Left colon (tissue), 2 donors: ENCODE measurements at places on chromosomes 2 and 18. TPM values are rescaled to one million over a fixed set of nuclear protein-coding genes. Genes with fewer than 3 reads are reported as not detected.

Gene PSMA8
- total RNA-seq: not detected

Gene KCNS3
- total RNA-seq: 19.0 TPM

Gene PLCD4
- total RNA-seq: 3.8 TPM

Gene FBXO15
- 0.42 TPM for total RNA-seq

Gene ANTXR1
- total RNA-seq: 17.3 TPM

Gene UGT1A8
- 19.3 TPM for total RNA-seq

Gene POTEI
- 0.08 TPM for total RNA-seq

Gene DUSP2
- 1.9 TPM for total RNA-seq

DNA sequence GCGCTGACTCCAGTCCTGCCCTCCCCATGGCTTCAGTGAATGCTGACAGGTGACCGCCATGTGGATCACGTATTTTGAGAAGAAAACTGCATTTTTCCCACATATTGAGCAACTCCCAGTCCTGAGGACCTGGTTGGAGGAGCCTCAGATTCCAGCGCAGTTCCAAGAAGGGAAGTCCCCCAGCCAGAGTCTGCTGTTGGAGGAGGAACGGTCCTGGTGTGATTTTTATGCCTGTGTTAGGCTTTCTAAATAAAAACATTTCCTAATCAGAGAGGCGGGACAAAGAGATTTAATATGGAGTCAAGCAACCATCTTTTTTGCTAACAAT, 32.3 kb upstream of the COL6A3 start:
- no peak for DNase-seq

GRCh38 chr2:241885291-241885945, 15.9 kb downstream of the RTP5 start:
- DNase-seq: no peak

DNA sequence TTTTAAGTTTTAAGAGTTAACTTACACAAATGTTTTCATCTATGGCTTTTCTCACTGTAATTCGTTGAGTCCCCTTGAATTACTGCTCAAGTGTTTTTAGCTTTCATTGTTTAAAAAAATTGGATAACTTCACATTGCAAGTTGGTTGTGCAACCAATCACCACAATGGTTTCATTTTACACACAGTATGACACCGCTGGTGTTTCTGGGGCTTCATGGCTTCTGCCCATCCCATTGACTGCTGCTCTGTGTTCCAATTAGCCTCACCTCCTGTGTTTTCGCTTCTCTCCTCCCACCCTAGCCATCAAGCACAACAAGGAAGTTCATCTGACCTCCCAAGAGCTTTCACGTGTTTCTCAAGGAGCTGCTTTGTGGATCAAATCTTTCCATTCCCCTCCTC, 199.1 kb upstream of the CHAC2 start:
- DNase-seq: no peak

GRCh38 chr18:24176727-24177416, 38.0 kb downstream of the CABYR start:
- peak; percentile 39 for DNase-seq

DNA sequence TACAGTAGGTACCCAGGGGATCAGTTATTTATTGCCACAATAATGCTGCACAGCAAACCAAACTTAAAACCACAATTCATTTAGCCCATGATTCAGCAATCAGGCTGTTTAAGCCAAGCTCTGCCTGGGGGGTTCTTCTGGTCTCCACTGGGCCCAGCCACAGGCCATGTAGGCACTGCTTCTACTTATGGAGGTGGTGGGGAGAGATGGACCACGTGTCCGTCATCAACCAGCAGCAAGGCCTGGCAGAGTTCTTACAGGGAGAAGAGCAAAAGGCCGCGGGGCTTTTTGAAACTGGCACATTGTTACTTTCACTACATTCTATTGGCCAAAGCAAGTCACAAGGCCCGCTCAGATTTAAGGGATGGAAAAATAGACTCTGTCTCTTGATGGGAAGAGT, 76.3 kb upstream of the DAPL1 start:
- no peak for DNase-seq

GRCh38 chr2:222499226-222499625, 74.9 kb downstream of the SGPP2 start:
- no peak for DNase-seq

- no peak for DNase-seq
These were observed 368.2 kb downstream of the EPHA4 start for GRCh38 chr2:221203856-221204255.

- no peak for DNase-seq
These were observed 16.0 kb upstream of the RPL37A start for GRCh38 chr2:216482640-216483039.

DNA sequence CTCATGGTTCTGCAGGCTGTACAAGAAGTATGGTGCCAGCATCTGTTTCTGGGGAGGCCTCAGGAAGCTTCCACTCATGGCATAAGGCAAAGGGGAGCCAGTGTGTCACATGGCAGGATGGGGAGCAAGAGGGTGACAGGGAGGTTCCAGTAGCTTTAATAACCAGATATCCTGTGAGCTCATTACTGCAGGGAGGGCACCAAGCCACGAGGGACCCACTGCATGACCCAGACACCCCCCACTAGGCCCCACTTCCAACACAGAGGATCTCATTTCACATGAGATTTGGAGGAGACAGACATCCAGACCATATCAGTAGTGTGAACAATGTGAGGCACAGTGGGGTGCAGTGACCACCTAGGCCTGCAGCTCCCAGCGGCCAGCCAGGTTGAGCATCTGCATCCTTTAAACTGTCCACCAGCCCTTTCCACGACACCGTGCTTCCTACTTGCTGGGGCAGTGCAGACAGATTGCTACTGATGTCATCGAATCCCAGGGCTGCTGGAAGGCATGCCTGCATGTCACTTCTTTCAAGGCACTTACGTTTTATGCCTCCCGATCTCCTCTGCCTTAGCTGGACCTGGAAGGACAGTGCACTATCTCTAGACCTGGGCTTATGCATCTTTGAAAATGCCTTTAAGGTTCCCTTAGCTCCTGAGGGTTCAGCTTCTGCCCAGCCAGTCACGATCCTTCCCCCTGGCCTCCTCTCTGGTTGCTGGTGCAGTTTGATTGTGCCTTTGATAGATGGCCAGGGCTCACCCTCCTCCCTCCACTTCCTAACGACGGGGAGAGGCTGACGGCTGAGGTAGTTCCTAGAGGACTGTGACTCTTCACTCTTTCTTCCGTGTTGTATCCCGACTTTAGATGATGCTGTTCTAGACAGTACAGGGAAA, 174.3 kb downstream of the FAM210A start:
- DNase-seq: no peak

DNA sequence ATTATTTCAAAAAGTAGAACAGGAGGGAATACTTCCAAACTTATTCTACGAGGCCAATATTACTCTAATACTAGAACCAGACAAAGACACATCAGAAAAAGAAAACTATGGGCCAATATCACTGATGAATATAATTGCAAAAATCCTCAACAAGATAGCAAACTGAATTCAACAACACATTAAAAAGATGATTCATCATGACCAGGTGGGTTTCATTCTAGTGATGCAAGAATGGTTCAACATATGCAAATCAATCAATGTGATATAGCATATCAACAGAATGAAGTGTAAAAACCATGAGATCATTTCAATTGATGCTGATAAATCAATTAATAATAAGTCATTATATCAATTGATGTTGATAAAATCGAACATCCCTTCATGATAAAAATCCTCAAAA, 22.4 kb upstream of the EML6 start:
- DNase-seq: no peak

GRCh38 chr2:111185361-111186022, 64.8 kb downstream of the BCL2L11 start:
- peak; percentile 91 for DNase-seq

DNA sequence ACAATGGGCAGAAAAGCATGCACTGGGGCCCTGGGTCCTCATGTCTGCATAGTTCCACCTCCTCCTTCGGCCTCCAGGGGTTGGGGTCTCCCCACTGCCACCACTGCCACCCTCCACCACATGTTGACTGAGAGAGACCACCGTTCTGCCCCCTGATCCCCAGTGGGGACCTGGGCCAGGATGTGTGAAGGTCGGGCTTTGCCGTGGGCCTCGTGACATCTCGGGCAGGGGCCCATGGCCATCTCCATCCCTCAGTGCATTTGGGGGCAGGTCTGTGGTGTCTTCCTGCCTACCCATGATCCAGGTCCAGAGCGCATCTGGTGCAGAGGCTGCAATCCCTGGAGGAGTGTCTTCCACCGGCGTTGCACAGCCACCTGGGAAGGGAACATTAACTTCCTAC, 166.8 kb upstream of the POU3F3 start:
- no peak for DNase-seq

DNA sequence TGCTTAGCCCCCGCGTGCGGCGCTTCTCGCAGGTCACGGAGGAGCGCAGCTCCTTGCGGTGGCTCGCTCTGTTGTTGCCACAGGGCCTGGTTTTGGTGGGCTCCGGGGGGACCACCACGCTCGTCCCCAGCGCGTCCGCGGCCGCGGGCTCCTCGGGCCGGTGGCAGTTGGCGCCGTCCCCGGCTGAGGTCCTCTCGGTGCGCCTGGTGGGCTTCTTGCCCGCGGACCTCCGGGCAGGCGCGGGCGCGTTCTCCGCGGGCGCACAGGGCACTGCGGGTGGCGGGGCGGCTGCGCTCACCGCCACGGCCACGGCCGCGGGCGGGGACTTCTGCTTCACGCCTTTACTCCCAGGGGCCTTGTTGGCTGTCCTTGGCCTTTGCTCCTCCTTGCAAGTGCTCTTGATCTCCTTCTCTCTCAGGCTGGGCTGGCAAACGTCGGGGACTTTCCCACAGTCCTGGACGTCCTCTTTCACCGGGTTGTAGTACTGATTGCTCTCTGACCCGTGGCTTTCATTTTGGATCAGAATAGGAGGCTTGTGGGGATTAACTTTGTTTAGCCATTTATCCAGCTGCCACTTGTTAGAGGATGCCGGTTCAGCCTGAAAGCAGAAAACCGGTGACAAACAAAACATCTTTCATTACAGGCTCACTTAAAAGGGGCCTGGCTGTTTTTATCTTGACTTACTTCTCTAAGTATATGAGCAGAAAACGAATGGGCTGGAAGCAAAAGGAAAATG, 104.0 kb upstream of the REV1 start:
- no peak for DNase-seq

GRCh38 chr2:98009887-98010760, 14.4 kb upstream of the TMEM131 start:
- DNase-seq: no peak

DNA sequence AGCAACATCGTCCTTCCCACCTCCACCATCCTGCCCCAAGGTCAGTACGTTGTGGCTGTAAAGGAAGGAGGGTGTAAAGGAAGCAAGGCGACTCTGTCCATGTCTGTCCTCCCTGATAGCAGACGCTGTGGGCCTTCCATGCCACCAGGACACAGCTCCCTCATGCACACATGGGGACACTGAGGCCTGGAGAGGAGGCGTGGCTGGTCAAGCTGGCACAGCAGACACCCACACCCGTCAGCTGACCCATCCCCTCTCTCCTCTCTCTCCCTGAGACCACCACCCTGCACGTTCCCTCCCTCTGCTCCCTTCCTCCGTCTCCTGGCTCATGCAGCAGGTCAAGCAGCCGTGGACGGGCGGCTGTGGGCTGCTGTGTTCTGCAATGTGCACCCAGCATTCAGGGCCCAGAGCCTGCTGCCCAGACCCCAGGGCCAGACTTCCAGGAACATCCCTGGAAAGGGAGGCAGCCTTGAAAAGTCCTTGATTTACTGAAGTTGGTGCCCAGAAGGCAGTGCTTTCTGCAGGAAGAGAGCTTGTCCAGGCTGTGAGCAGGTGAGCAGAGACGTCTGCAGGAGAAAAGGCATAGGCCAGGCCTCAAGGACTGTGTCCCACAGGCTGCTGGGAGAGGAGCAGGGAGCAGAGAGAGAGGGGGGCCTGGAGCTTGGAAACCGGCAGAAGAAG, 133.6 kb downstream of the DDX1 start:
- DNase-seq: no peak

GRCh38 chr18:46536215-46536874, 120.7 kb downstream of the LOXHD1 start:
- DNase-seq: no peak

DNA sequence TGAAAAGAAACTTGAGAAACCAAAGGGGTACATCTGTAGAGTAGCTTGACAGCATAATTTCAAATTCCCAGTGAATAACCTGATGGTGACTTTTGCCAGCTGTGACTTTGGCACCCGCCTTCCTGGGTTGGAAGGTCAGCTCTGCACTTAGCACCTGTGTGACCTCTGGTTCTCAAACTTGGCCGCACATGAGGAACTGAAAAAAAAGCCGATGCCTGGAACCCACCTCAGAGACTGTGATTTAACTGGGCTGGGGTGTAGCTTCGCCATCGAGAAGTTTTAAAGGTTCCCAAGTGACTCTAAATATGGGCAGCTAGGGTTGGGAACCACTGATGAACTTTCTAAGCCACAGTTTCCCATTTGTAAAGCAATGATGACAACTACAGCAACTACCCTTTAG, 6.5 kb downstream of the EFEMP1 start:
- DNase-seq: no peak

GRCh38 chr2:150166313-150167051, 321.0 kb downstream of the RND3 start:
- DNase-seq: no peak

DNA sequence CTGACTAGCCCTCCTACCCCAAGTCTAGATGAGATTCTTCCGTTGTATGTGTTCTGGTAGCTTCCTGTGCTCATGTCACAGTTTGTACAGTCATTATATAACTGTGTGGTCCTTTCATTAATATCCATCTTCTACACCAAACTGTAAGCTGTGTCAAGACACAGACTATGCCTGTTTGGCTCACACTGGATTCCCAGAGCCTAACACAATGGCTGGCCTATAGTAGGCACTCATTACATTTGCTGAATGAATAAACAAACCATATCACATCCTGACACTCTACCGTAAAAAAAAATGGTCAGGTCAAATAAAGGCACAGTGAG, 72.6 kb downstream of the ANKRD44 start:
- DNase-seq: no peak
